Bronchial smooth muscle cell (primary cell): ENCODE measurements at places on chromosomes 12 and 14. TPM values are rescaled to one million over a fixed set of nuclear protein-coding genes. Genes with fewer than 3 reads are reported as not detected.

The GPR132 gene
- total RNA-seq = 0.32 and 1.0 TPM in 2 replicates

The ACIN1 gene
- total RNA-seq = 71.7 and 101 TPM in 2 replicates

The TPPP2 gene
- not detected in 2 replicates for total RNA-seq

The HRK gene
- total RNA-seq = under 0.01 TPM in 1 of 2 replicates, not detected in the other

The PDE6H gene
- not detected in 2 replicates for total RNA-seq

The RILPL1 gene
- 7.6 and 7.9 TPM in 2 replicates for total RNA-seq

The HOXC13 gene
- not detected in 2 replicates for total RNA-seq

The CD9 gene
- 283 and 455 TPM in 2 replicates for total RNA-seq

The GOLT1B gene
- 14.1 and 29.9 TPM in 2 replicates for total RNA-seq

The EPYC gene
- total RNA-seq = not detected in 2 replicates

The DPPA3 gene
- total RNA-seq = not detected in 2 replicates

The TMEM132C gene
- total RNA-seq = not detected in 2 replicates

The TDRD9 gene
- 0.47 and 1.6 TPM in 2 replicates for total RNA-seq

The PTPN6 gene
- total RNA-seq = 0.09 and 0.79 TPM in 2 replicates

The HOXC12 gene
- total RNA-seq = not detected in 2 replicates

The ITGA7 gene
- total RNA-seq = 2.7 and 3.8 TPM in 2 replicates

The OTOGL gene
- total RNA-seq = 0.16 and 0.43 TPM in 2 replicates

The VRTN gene
- under 0.01 TPM in 1 of 2 replicates, not detected in the other for total RNA-seq

The IQSEC3 gene
- 0.16 and 0.17 TPM in 2 replicates for total RNA-seq

The LAG3 gene
- total RNA-seq = 0.09 and 0.32 TPM in 2 replicates

The OLR1 gene
- total RNA-seq = 0.16 TPM in 1 of 2 replicates, not detected in the other

The RPGRIP1 gene
- total RNA-seq = 0.16 TPM in 1 of 2 replicates, not detected in the other

The ZCRB1 gene
- 19.4 and 27.7 TPM in 2 replicates for total RNA-seq

The CLEC2A gene
- total RNA-seq = not detected in 2 replicates

The GLIPR1L2 gene
- total RNA-seq = 0.32 and 0.77 TPM in 2 replicates

The CCDC175 gene
- total RNA-seq = not detected in 2 replicates

The GPR84 gene
- not detected in 2 replicates for total RNA-seq

The CLEC2B gene
- total RNA-seq = 5.4 and 20.8 TPM in 2 replicates

The CMA1 gene
- total RNA-seq = not detected in 2 replicates

The GPR162 gene
- total RNA-seq = 5.1 and 5.8 TPM in 2 replicates

The HOXC5 gene
- total RNA-seq = 0.16 and 0.17 TPM in 2 replicates

The B4GALNT3 gene
- under 0.01 TPM in 2 replicates for total RNA-seq

The GYS2 gene
- not detected in 2 replicates for total RNA-seq
